Effector CD8-positive, alpha-beta T cell (primary cell): ENCODE measurements at places on chromosomes 5 and 9.

DNA sequence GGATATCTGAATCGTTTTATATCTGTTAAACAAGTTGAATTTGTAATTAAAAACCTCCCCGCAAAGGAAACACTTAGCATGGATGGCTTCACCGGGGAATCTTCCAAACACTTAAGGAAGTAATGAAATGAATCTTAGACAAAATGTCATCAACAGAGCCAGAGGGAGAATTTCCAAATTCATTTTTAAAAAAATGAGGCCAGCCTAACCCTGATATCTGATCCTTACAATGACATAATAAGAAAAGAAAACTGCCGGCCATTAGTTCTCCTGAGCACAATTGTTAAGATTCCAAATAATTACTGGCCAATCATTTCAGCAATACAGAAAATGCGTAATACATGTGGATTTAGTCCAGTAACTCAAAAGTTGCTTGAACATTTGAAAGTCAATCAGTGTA is 6.1 kb upstream of the KIF12 start:
- no peak for DNase-seq

DNA sequence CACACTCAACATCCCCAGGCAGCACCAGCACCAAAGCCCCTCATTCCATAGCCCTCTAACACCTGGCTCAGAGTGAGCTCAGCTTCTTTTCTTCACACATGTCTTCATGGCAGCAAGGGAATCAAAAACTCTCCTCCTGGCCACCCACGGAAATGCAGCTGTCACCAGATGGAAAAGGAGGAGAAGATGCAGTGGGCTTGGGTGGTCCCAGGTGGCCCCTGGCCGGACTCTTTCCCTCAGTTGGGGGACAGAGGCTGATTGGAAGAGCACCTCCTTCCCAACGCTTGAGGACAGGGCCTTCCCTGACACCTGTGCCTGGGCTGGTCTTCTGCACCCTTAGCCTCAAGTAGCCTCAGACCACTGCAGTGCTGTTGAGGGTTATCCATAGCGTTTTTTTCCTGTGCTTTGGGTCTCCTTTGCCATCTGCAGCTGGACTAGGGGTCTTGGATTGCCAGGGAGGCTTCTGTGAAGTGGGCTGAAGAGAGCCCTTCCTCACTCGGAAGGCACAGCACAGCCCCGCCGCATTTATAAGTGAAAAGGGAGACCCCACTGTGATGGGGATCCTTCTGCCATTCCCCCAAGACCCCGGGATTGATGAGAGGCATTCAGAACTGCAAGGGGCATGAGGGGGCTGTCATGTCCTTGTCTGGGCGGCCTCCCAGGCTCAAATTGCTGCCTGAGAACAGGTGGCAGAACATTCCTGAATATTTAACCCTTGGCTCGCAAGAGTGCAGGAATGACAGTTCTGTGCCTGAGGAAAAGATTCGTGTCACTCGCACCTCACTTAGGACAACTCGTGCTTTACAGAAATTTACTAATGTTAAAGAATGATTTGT is 200.0 kb downstream of the AUH start:
- DNase-seq = no peak

GRCh38 chr5:84430863-84431663 is 46.4 kb upstream of the EDIL3 start:
- no peak for DNase-seq

GRCh38 chr9:99118782-99119466 is 14.0 kb downstream of the TGFBR1 start:
- DNase-seq = no peak

DNA sequence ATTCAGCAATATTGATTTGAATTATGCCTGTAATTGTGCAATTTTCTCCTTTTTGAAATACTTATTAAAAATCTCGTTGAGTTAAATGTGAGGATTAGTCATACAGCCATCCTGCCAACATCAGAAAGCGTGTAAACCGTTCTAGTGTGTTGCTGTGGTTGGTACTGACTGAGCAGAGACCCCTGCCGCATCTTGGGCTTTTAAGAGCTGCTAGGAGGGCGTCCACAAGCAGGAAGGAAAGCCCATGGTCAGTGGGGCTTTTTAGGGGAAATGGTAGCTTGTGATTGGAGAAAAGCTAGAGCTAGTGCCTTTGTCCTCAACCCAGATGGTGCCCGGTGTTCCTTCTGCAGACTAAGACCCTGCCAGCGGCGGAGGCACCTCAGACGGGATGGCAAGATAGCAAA is 1.3 kb downstream of the SDHA start:
- no peak for DNase-seq
